ENCODE measurements at places on chromosomes 1 and 21.
A peak's percentile ranks its signal among the peaks of the same experiment; 100 is the strongest.

- no peak for DNase-seq
Observed at GRCh38 chr1:240293706-240294105, 202.0 kb downstream of the FMN2 start.

GRCh38 chr1:167761400-167761799, 39.6 kb downstream of the MPZL1 start:
- DNase-seq, result no peak

GRCh38 chr1:205961991-205962820, 18.9 kb upstream of the SLC26A9 start:
- DNase-seq, result no peak

GRCh38 chr1:34324879-34325440, 148.3 kb downstream of the C1orf94 start:
- no peak for DNase-seq

- no peak for DNase-seq
Observed at GRCh38 chr1:7943251-7943650, 2.6 kb upstream of the TNFRSF9 start.

DNA sequence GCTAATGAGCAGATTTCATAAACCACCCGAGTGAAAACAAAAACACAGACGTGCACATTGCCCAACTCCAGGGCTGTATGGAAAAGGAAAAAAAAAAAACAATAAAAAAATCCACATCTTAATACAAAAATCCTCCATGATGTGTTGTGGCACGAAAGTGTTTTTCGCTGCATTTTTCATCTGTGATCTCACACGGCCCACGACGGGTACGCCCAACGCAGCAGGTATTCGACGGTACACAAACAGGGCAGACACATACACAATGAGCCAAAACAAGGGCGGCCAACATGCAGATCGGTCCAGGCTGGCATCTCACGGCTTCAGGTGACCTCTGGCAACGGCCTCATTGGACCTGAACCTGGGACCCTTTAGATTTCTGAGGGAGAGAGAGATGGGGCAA, 31.1 kb downstream of the CASZ1 start:
- no peak for DNase-seq

DNA sequence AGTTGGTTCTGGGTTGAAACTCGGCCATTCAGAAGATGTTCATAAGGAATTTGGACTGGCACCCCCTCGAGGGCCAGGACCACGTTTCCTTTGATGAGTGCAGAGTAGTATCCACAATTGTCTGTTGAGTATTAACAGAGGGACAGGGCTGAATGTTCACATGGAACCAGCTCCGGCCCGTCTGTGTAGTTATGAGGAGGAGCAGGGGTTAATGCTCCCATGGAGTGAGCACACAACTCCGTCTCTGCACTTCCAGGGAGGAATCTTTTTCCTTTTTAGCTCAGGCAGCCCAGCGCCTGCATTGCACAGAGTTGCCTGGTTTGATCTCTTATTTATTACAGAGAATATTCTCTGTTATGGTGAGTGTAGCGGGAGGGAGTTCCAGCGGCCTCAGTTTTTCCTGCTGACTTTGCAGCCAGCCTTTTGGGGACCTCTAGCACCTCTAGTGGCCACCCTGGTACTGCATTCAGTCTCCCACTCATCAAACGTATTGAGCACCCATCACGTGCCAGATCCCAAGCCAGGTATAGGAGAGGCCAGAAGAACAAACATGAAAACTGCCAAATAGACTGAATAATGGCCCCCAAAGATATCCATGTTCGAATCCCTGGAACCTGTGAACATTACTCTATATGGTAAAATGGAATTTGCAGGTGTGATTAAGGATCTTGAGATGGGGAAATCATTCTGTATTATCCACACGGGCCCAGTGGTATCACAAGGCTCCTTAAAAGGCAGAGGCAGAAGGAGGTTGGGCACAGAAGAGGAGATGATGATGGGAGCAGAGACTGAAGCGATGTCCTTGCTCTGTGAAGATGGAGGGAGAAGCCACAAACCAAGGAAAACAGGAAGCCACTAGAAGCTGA, 167.7 kb upstream of the CSF3R start:
- peak; percentile 54 for DNase-seq

DNA sequence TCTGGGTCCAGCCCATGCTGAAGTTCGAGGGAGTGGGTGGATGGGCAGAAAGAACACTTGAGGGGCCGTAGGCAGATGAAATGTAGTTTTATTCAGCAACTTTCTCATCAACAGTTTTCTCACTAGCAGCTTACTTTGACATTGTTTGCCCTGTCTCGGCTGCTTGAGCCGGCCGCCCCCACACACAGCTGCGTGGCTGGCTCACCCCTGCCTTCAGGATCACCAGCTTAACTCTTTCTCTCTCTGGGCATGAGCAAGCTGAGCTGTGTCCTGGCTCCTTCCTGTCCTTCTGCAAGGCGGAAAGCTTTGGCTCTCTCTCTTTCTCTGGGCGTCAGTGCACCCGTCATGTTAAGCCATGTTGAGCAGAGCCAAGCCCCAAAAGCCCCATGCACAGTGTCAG, 104.4 kb upstream of the GNG12 start:
- no peak for DNase-seq

GRCh38 chr21:14993115-14993514, 71.7 kb downstream of the NRIP1 start:
- DNase-seq, result no peak

- no peak for DNase-seq
Observed at GRCh38 chr1:193558491-193559028, 372.1 kb upstream of the B3GALT2 start.

- no peak for DNase-seq
Observed at GRCh38 chr1:206738370-206739366, 31.9 kb upstream of the IL19 start.

GRCh38 chr1:30081379-30082102, 641.8 kb downstream of the MATN1 start:
- no peak for DNase-seq

- no peak for DNase-seq
Observed at GRCh38 chr1:30444850-30445249, 278.5 kb downstream of the MATN1 start.

DNA sequence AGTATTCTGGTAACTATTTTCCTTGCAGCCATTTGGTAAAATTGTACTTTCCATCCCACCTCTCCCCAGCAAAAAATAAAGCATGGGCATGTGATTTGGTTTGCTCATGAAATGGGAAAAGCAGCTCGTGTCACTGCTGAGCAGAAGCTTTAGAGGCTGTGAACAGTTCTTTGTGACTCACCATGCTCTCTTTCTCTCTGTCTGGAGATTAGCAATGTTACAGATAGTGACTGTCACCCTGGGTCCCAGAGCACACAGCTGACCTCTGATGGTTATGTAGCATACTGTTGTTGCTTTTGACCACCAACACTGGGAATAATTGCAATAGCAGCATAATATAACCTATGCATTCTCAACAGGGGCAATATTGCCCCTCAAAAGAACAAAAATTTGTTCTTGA, 70.6 kb downstream of the RGS2 start:
- no peak for DNase-seq

DNA sequence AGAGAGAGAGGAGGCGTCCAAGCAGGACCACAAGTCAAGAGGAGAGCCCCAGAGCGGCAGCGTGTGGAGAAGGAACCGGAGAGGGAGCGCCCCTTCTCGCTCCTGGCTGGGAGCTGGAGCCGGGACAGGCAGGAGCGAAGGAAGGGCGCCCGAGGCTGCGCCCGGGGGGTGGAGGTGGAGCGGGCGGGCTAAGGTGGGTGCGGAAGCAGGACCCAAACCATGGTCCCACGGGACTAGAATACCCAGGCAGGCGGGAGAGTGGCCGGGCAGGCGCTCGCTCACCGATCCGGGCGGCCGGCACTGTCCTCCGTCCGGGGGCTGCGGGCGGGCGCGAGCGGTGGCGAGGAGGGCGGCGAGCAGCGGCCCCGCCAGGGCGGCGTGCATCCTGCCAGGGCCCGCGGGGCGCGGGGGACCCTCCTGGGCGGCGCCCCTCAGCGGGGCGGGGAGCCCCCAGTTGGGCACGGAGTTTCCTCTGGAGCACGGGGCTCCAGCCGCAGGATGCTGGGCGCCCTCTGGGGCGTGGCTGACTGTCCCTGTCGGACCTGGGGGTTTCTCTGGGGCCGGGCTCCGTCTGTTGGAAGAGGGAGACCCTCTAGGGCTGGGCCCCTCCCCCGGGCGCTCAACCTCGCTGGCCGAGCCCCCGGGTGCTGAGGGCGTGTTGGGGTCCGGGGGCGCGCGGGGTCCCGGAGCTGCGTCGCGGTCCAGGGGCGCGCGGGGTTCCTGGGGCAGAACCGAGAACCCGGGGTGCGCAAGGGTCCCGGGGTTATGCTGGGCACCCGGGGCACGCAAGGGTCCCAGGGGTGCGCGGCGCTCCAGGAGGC, 569 bp downstream of the TRABD2B start:
- no peak for DNase-seq

GRCh38 chr1:157831968-157832626, 9.5 kb downstream of the CD5L start:
- DNase-seq, result no peak

DNA sequence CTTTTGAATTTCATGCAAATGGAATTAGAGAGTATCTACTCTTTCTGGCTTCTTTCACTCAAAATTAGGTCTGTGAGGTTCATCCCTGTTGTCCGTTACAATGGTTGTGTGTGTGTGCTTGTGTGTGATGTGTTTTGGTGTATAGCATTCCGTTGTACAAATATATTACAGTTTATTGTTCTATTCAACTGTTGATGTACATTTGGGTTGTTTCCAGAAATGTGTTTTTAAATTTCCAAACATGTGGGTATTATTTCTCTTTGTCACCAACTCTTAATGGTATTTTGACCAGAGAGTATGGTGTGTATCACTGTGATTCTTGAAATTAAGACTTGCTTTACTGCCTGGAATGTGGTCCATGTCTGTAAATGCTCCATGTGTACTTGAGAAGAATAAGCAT, 16.8 kb upstream of the HCRTR1 start:
- DNase-seq, result no peak

DNA sequence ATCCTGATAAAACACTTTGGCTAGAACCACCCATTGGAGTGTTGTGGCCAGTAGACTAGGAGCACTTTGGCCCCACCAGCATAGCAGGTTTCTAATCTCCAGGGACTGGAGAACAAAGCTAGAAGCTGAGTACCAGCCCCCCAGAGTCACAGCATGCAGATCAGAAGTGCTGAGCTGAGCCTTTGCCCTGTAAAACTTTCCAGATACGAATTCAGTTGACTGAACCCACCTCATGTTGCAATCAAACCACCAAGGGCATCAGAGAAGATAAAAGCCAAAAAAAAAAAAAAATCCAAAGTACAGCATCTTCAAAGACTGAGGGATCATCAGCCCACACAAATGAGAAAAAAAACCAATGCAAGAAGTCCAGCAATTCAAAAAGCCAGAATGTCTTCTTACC, 8.7 kb upstream of the CD53 start:
- DNase-seq, result no peak

- no peak for DNase-seq
Observed at GRCh38 chr1:17822741-17823426, 67.8 kb downstream of the ACTL8 start.

DNA sequence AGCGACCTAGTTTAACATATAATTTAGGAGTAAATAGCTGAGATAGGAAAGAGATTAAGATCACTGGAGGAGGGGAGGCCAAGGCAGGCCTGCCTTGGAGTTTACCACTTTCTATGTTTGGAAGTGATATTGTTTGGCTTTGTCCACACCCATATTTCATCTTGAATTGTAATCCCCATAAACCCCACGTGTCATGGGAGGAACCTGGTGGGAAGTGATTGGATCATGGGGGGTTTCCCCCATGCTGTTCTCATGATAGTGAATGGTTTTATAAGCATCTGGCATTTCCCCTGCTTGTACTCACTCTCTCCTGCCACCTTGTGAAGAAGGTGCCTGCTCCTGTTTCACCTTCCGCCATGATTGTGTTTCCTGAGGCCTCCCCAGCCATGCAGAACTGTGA, 58.3 kb upstream of the ARTN start:
- no peak for DNase-seq

DNA sequence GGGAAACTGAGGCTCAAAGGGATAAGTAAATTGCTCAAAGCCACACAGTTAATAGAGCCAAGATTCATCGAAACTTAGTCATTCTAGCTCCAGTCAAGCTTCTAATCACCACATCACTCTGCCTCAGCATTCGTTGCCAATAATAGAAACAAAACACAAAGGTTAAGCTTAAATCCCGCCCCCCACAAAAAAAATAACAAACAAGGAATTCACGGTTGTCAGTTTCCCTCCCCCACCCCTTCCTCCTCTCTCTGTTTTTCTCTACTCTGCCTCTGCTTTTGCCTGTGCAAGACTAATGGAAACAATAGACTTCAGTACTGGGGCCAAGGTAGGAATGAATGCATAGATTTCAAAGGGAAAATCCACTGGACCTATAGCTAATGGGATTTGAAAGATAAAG, 70.7 kb upstream of the ZNF644 start:
- DNase-seq, result no peak

GRCh38 chr1:44114098-44114497, 4.5 kb upstream of the KLF17 start:
- DNase-seq, result no peak

DNA sequence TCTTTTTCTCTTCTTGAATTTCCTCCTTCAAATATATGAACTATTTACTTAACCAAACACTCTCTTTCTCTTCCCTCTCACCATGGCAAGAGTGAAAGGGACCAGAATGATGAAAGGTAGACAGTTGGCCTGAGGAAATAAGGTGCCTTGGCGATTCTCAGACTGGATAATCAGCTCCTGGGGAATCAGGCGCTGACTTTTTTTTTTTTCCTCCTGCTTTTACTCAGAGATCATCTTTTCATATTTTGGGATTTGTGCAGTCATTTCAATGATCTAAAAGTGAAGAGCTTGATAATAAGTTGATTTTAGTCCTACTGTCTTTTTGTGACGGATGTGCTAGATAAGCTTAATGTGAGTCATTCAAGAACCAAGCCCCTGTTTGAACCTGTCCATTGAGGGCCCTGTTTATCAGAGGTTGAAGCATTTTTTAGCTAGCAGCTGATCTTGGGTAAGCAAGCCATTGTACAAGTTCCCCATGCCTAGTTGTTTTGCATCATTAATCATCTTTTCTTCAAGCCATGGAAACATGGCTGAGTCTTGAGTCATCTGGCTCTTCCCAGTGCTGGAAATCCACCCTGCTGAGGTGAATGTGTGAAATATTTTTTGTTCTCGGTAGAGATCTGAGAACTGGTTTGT, 40.8 kb downstream of the ITSN1 start:
- DNase-seq, result no peak

GRCh38 chr1:156402331-156403020, 33.5 kb downstream of the RHBG start:
- DNase-seq, result no peak

DNA sequence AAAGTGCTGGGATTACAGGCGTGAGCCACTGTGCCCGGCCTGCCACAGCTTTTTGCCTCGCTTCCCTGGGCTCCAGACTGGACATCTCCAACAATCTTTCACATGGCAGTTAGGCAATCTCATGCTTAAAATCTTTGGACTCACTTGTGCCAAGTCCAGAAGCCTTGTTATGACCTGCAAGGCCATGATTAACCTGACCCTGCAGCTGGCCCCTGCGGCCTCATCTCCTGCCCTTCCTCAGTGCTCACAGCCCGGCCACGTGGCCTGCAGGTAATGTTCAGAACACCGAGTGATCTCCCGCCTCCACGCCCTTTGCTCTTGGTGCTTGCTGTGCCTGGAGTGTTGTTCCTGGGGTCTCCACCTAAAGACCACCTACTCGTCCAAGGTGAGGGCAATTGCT, 24.9 kb downstream of the FAAH start:
- no peak for DNase-seq

- DNase-seq, result no peak
Observed at GRCh38 chr1:67376381-67376780, 53.8 kb downstream of the SERBP1 start.

Data from activated CD4-positive, CD25-positive, alpha-beta regulatory T cell (primary cell).